ENCODE measurements at places on chromosomes 4 and X.

- no peak for DNase-seq
Measured at GRCh38 chr4:169272265-169272886, 1.6 kb upstream of the SH3RF1 start.

DNA sequence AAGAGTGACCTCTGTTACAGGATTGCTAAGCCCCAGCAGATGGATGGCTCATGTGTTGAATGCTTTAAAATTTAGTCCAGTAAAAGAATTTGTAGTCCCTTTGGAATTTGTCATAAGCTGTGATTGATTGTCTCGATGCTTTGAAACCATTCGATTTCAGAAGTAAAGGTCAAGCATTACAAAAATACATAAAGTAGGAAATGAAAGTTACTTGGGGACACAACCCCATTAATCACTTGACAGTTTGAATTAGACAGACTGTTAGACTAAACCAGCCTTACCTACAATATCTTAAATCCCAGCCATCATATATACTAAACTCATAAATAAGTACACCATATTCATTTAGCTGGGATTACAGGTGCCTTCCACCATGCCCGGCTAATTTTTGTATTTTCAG lies 6.6 kb downstream of the REST start:
- DNase-seq = no peak

- DNase-seq = no peak
Measured at GRCh38 chr4:126799416-126799815, 833.3 kb upstream of the INTU start.

DNA sequence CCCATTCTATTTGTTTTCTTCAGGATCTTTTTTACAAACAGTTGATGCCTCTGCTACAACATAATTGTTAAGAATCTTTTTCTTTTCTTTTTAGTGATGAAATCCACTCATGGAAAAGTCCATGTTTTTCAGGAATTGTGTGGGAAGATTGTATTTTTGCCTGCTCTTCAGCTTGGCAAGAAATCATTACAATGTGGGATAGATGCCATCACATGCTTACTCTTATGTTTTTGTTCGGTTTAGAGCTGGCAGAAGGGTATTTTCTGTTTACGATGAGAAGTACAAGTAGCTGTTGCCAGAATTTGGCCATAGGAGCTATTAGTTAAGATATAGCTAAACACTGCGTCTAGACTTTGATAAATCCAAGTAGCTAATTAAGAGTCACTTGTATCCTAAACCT lies 2585.3 kb downstream of the ARAP2 start:
- DNase-seq = no peak

GRCh38 chr4:101806914-101807313 lies 16.4 kb downstream of the BANK1 start:
- no peak for DNase-seq

GRCh38 chrX:68710870-68711576 lies 63.6 kb downstream of the STARD8 start:
- DNase-seq = no peak

- no peak for DNase-seq
Measured at GRCh38 chr4:28654618-28655017, 1794.0 kb downstream of the STIM2 start.

GRCh38 chr4:7124689-7125442 lies 57.0 kb upstream of the GRPEL1 start:
- DNase-seq = no peak

- DNase-seq = no peak
Measured at GRCh38 chrX:132592880-132593279, 104.0 kb upstream of the MBNL3 start.

DNA sequence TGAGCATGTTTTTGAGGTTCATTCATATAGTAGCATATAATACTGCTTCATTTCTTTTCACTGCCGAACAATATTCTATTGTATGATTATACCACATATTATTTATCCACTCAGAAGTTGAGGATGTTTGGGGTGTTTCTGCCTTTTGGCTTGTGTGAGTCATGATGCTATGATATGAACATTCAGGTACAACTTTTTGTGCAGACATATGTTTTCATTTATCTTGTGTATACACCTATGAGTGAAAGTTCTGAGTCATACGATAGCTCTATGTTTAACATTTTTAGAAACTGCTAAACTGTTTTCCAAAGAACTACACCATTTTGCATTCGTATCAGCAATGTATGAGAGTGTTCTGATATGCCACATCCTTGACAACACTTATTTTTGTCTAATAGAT lies 57.7 kb downstream of the SHROOM4 start:
- no peak for DNase-seq

GRCh38 chr4:6355052-6355451 lies 85.4 kb downstream of the WFS1 start:
- DNase-seq = no peak

- no peak for DNase-seq
Measured at GRCh38 chrX:128396601-128397000, 344.4 kb upstream of the ACTRT1 start.

DNA sequence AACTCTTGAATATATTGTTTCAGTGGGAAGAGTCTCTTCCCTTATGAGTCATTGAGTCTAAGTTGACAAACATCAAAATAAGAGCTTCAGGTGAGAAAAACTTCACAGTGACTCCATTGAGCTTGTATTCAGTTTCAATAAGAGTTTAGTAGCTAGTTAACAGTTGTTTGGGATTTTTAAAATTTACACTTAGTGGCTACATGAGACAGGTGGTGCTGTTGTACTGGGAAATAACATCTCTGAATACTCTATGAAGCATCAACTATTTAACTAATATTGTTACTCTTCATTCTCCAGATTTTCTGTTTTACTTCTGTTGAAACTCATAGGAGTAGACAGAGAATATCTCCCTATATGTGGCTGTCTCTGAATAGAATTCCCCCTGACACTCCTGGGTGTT lies 1609.1 kb downstream of the C4orf33 start:
- DNase-seq = no peak

- DNase-seq = no peak
Measured at GRCh38 chr4:152424977-152425376, 110.9 kb downstream of the FBXW7 start.

DNA sequence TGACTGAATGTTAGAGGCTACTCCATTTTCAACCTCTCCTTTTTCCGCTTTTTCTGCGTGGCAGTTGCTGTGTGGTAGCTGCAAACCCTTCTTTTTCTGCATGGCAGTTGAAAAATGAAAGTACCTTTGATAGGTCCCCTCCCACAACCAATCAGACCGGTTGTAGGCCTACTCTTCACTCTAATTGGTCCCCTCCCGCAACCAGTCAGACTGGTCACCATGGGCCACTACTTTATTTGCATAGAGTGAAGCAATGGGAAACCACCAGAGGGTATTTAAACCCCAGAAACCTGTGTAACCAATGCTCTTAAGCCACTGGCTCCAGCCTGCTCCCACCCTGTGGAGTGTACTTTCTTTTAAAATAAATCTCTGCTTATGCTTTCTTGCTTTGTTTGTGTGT lies 877.8 kb downstream of the FAM133A start:
- no peak for DNase-seq

- DNase-seq = no peak
Measured at GRCh38 chr4:105327222-105327621, 146.6 kb downstream of the PPA2 start.

DNA sequence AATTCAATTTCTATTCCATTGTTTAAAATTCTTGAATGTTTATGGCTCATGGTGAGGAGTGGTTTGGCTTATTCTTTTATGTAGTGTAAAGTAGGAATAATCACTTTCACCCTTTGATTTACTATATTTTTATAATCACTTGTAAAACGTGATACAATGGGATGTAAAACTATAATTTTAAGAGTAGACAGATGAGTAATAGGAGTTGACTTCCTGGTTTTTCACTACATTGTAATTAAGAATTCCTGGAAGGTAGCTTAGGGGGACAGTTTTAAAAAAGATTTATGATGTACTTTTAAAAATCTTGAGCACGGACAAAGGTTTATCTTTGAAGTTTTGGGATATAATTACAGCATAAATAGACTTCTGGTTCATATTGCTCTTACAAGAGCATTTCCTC lies 65.3 kb downstream of the PDGFC start:
- no peak for DNase-seq

DNA sequence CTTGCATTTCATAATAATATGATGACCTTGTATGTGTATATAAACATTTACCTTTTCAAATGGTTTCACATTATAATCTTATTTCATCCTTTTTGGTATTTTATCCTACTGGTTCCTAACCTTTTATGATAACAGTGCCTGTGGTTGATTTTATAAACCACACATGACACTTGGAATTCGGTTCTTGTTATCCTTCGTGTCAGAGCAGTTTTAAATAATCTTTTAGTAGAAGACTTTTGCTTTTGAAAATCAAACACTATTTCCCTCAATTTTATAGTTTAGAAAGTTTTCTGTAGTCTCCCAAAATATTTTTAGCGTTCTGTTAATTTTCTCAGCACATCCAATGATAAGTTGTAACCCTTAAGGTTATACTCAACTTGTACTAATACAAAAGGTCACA lies 676.8 kb downstream of the RAPGEF2 start:
- DNase-seq = no peak

DNA sequence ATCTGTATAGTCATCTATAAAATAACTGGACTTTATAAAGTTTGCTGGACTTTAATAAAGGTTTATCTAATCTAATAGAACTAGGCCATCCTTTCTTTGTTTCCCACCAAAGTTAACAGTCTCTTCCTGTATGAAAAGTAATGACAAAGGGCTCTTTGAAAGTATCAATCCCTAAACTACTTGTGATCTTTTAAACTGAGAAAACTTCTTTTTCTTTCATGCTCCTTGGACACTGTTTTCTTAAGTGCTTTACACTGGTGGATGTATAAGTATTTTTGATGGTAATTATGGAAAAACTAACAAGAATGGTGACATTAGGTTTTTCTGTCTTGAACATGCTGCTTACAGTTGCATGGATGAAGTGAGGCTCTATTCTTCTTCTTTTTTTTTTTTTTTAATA lies 2.4 kb upstream of the ZFX start:
- DNase-seq = no peak

DNA sequence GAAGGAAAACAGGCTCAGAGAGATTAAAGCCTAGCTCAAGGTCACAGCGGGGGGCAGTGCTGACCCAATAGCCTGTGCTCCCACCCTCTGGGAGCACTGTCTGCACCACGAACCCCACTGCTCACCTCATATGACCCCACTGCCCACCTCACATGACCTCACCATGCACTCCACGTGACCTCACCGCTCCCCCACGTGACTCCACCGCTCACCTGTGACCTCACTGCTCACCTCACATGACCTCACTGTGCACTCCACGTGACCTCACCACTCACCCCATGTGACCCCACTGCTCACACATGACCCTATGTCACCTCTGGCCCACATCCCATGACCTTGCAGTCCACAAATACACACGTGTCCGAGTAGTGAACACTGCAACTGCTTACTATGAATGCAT lies 55.4 kb downstream of the ACOX3 start:
- DNase-seq = no peak

GRCh38 chr4:6601661-6602250 lies 26.8 kb downstream of the MAN2B2 start:
- no peak for DNase-seq

GRCh38 chr4:17877661-17878060 lies 66.9 kb downstream of the NCAPG start:
- DNase-seq = no peak

- no peak for DNase-seq
Measured at GRCh38 chr4:6893449-6894085, 16.1 kb upstream of the TBC1D14 start.

GRCh38 chr4:48930654-48931053 lies 24.1 kb upstream of the OCIAD2 start:
- DNase-seq = no peak

GRCh38 chr4:62243895-62244294 lies 1043.8 kb downstream of the ADGRL3 start:
- no peak for DNase-seq

DNA sequence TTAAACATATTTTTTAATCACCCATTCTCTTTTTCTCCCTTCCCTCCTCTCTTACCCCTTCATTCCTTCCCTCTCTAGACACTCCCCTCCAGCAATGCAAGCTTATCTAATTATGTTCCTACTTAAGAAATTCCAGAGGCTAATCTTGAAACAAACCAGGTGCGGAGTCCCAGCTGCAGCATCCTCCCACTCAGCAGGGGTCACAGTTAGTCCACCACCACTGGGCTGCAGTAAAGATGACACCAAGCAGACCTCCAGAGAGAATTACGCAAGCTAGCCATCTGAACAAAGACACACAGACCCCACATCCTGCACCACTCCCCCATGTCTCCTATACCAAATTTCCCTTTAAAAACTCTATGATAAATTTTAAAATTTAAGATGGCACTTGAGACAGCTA lies 13.9 kb upstream of the SEC24B start:
- DNase-seq = no peak

- no peak for DNase-seq
Measured at GRCh38 chr4:138014590-138015288, 227.4 kb downstream of the SLC7A11 start.

DNA sequence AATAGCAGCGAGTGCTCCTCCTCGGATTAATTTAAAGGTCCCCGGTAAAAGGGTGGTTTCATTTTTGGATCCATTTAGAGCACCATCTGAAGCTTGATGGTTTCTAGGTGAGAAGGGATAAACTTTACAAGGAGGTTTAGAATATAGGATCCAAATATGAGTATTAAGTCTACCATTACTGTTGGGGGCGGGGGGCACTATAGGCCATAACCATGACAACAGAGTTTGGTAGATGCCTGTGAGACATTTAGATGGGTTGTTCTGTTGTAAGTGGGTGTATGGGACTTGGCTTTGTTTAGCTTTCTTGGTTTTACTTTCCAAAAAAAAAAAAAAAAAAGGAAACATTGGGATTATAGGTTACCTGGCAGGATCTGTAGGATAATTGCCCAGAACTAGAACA lies 92.7 kb downstream of the TENT5D start:
- DNase-seq = no peak

DNA sequence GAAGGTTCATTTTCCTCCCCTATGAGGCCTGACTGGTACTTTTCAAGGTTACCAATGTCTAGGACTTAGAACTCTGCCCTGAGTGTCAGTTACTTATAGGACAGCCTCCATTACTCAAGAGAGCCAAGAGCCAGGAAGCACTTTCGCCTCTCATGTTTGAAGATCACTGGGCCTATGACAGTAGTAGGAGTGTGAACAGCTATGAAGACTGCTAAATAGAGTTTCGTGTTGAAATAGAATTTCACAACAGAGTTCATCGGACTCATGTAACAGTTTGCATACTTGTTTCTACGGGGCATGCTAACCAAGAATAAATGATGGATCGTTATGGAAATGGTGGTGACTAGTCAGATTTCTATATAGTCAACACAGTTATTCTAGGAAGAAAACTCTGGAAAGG lies 97.8 kb upstream of the GPC4 start:
- no peak for DNase-seq

Data from stimulated activated CD8-positive, alpha-beta memory T cell treated with anti-CD3 and anti-CD28 coated beads, Interleukin-4, amount 100 ng/mL, for 1 hour (primary cell).